ENCODE measurements at places on chromosomes 5 and 9.

DNA sequence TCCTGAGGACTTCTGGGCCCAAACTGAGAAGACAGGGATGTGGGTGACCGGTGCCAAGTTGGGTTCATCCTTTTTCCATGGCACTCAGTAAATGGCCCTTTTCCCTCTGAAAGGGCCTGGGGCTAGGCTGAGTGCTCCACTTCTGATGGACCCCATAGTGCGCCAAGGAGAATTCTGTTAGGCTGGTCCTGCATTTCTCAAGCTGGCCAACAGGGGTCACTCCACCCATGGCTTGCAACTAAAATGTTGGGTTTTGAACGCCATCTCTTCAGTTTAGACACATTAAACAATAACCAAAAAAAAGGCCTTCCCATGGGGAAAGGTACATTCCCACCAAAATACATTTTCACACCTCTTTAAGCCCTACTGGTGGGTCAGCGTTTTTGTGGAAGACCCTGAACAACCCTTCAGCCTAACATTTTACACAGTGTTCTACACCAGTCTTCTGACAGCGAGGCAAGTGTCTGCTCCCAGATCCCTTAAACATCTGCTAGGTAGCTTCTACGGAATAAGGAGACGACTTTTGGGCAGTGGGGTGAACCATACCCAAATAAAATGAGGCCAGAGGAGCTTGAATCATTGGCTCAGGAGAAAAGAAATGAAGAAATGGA is 27.3 kb downstream of the CNTFR start:
- no peak for DNase-seq

DNA sequence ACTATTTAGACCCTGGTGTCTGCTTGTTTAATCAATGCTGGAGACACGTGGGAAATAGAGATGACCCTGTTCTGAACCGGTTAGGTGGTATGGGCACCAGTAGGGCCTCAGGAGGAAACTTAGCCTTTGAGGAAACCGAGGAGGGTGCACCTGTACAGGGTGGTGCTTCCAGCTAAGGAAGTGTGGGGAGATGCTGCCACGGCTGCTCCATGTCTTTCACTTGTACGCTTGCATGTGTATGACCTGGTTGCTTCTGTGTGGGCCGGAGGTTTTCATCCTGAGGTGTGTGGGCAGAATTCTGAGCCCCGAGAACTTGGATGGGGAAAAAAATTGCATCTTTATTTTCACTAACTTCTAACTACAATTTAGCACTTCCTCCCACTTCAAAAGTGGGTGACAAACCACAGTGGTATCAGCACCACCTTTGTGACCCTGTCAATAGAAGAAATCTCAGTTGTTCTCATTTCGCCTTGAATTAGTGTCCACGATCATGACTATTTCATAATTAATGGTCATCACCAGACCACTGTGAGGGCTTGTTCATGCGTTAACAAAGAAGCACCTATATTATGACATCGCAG is 99.8 kb upstream of the SPATA31C2 start:
- no peak for DNase-seq

GRCh38 chr9:14746626-14747025 is 24.1 kb upstream of the CER1 start:
- DNase-seq: no peak

DNA sequence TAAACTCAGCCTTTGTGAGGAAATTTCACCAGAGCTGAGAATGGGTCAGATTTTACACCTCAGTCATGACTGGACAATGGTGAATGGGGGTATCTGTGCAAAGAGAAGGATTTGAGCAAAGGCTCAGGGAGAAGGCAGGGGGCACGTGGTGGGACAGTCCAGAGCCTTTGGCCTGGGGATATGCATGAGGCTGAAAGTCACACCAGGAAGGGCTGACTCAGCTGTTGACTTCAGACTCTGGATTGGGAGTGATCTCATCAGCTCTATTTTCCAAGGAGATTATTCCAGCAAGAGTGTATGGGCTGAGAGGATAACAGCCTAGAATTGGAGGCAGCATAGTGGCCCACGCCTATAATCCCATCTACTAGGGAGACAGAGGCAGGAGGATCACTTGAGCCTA is 53.6 kb downstream of the SAXO1 start:
- peak; percentile 27 for DNase-seq

DNA sequence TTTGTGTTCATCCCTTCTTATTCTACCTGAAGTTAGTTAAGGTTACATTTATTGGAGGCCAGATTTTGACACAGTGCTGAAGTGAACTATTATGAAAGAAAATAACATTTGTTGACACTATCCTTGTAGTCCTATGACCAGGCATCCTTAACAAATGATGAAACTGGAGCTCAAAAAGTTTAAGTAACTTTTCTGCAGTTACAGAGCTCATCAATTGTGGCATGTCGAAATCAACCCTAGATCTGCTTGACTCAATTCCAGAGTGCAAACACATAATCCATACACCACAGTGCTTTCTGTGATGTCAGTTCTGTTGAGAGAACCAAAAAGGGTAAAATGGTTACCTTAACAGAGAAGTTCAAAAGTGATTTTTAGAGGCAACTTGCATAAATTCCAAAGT is 28.6 kb downstream of the KCNN2 start:
- DNase-seq: no peak

DNA sequence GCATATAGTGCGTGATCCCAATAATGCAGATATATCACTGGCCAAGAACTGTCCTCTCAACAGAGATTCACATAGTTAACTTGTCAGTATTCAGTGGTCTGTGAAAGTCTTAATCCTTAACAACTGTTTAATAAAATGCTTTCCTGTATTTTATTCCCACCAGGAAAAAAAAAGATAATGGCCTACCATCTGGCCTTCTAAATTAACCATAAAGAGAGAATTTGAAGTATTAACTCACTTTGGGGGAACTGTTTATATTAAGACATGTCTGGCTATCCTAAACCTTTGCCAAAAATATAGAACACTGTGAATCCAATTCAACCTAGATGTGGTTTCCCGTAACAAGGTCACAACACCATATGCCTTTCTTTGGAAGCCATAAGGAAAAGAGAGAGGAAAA is 818 bp upstream of the FREM1 start:
- DNase-seq: no peak

- DNase-seq: no peak
Observed at GRCh38 chr5:54545796-54546195, 28.2 kb downstream of the SNX18 start.

GRCh38 chr9:133759946-133760345 is 21.8 kb upstream of the SARDH start:
- no peak for DNase-seq

GRCh38 chr5:102750151-102750834 is 4.8 kb upstream of the PAM start:
- no peak for DNase-seq

GRCh38 chr5:131998431-131999040 is 12.9 kb downstream of the ACSL6 start:
- no peak for DNase-seq

DNA sequence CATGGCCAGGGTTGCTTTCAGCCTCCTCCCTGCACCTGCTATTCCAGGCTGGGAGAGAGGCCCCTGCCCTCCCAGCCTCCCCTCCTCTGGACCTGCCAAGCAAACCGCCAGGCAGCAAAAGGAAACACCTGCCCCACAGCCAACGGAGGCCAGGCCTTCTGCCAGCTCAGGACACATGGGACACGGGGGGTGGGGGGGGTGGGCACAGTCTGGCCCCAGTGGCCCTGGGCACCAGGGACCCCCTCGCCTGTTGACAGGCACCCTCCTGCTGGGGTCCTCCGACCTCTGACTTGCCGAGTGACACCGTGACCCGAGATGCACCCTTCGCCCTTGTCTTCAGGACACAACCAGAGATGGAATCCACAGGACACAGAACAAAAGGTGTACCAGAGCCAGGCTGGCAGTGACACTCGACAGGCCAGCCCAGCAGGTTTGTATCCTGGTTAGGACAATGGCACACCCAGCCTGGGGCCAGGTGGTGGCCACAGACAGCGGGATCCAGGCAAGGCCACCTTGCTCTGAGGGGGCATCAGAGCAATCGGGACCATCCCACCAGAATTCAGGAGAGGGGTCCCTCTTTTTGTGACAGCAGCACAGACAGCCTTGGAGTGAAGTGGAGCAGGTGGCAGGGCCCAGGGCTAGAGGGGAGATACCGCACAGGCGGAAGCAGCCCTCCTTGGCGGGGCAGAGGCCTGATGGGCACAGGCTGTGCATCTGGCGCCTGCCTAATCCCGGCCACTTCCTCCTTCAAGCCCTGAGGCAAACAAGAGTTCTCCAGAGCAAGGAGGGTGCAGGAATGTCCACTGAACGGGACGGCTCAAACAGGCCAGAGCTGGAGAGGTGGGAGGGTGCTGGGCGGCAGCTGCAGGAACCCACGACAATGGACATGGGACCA is 1.3 kb upstream of the TMEM210 start:
- DNase-seq: no peak

DNA sequence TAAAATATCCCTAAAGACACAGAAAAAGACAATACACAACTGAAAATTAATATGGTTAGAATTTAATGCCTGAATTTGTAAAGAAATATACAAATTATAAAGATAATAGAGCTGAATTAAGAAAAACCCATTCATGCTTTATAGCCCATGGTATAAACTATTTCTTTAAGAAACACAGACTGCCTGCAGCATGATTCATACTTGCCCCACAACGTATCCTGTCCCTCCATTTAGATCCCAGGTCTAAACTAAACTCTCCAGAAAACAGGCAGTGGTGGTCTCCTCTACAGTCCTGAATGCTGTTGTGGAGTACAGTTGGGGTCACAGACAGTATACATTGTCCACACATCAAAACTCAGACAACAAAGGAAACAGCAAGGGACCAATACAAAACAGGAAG is 24.8 kb downstream of the IL6ST start:
- DNase-seq: no peak

- no peak for DNase-seq
Observed at GRCh38 chr5:59767681-59768151, 125.8 kb downstream of the PDE4D start.

GRCh38 chr9:36823466-36823865 is 210.6 kb downstream of the PAX5 start:
- no peak for DNase-seq

DNA sequence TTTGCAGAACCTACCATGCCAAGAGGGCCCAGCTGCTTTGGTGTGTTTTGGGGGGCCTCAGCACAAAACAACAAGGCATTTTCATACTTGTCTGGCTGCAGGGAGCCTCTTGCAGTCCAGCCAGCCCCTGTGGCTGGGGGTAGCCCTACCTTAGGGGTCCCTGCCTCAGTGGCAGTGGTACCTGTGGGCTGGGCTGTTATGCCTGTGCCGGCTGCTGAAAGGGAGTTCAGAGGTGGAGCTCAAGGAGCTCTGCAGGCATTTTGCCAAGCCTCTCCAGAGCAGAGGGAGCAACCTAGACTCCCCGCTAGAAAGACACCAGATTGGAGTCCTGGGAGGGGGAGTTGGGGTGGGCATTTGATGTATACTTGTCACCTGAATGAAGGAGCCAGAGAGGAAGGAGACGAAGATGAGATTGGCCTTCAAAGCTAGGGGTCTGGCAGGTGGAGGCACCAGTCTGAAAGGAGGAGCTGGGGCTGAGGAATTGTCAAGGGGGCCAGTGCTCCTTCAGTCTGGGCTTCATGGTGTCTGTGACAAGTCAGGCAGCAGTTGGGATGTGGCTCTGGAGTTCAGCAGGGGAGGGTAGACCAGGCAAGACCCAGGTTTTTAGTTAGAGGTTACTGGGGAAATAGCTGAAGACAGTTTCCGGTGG is 1.5 kb downstream of the SHROOM1 start:
- DNase-seq: no peak
